ENCODE measurements at places on chromosomes 7 and 10. TPM values are rescaled to one million over a fixed set of nuclear protein-coding genes. Genes with fewer than 3 reads are reported as not detected.

SPDYE2B gene
- not detected for total RNA-seq

CLRN3 gene
- not detected for total RNA-seq

PALS2 gene
- 32.7 TPM for total RNA-seq

GSDME gene
- 25.0 TPM for total RNA-seq

GRCh38 chr10:22285130-22285529 is 31.1 kb upstream of the COMMD3 start:
- DNase-seq = no peak
- no peaks in the 10 kb centered on the region for H3K4me1 ChIP-seq
- no peak overlapping the region for H3K4me3 ChIP-seq

- no peak overlapping the region for H3K27ac ChIP-seq
- no peaks in the 10 kb centered on the region for H3K36me3 ChIP-seq
- H3K4me3 ChIP-seq = no peak overlapping the region
- H3K27me3 ChIP-seq = no peaks in the 10 kb centered on the region
These were observed 109.8 kb downstream of the RAB11FIP2 start for GRCh38 chr10:117936976-117937375.

Measured in astrocyte (in vitro differentiated cells and primary cell).